ENCODE measurements at places on chromosomes 13 and 19.

DNA sequence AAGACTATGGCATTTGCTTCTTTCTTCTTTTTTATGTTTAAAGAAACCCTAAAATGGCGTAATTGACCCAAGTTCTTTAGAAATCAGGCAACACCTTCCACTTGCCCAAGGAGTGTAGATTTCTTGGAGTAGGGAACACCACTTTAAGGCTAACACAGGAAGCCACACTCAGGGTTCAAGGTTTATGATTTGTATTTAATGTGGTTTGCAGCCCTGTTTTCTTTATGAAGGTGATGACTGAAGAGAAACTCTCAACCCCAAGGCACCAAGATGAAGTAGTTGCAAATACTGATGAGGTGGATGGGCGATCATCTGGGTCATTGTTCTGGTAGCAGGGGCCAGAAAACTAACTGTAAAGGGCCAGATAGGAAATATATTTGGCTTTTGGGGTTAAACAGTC lies 101.1 kb downstream of the DLEU7 start:
- no peak for DNase-seq

GRCh38 chr13:48074006-48074405 lies 20.9 kb downstream of the MED4 start:
- no peak for DNase-seq

GRCh38 chr19:58003174-58003828 lies 681 bp upstream of the ZNF606 start:
- DNase-seq: no peak

DNA sequence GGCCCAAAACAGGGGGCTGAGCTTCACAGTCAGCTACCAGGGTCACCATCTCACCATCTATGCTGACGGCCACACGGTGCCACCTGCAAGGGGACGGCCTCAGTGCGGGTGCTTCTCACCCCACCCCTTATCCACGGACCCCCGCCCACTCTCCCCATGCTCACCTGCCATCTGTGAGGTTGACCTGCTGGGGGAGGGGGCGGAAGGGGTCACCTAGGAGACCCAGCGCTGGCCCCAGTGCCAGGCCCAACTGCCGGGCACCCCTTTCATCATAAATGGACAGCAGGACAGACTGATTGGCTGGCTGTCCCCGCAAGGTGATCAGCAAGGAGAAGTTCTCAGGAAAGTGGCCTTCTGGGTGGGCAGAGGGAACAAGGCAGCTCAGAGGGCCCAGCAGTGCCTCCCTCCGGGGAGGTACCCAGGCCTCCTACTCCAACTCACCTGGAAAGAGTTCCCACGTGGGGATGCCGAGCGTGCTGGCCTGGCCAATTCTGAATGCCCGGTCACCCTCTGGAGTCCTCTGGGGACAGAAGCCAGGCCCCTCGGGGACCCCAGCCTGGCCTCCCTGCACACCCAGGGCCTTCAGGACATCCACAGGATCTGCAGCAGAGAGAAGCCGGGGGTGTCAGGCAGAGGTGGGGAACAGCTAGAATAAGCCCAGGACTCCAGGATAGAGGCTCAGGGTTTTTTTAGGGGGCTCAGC lies 4.5 kb downstream of the COL5A3 start:
- DNase-seq: no peak

DNA sequence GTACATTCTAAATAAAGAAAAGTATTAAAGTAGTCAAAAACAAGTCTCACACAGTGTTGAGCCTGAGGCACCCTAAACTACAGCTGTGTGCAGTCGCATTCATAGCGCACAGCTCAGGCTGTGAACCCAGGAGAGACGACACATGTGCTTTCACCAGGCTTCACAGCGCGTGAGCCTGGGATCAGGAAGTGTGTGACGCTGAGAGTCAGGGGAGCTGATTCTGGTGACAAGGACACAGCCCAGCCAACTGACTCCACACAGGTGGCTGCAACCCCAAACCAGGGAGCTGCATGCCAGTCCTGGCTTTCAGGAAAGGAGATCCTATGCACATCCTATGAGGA lies 41.6 kb downstream of the COL4A1 start:
- no peak for DNase-seq

GRCh38 chr13:106625578-106625977 lies 57.6 kb upstream of the ARGLU1 start:
- no peak for DNase-seq

GRCh38 chr13:46106839-46107371 lies 2.1 kb upstream of the CPB2 start:
- DNase-seq: no peak

Measured in stimulated activated CD4-positive, alpha-beta T cell treated with anti-CD3 and anti-CD28 coated beads, Interleukin-2, amount 100 ng/mL, for 24 hours (primary cell).